ENCODE measurements at places on chromosomes 12 and 14. TPM values are rescaled to one million over a fixed set of nuclear protein-coding genes. Genes with fewer than 3 reads are reported as not detected.

GRCh38 chr14:24323341-24323740 lies 11.5 kb downstream of the ADCY4 start:
- no peak for DNase-seq

DNA sequence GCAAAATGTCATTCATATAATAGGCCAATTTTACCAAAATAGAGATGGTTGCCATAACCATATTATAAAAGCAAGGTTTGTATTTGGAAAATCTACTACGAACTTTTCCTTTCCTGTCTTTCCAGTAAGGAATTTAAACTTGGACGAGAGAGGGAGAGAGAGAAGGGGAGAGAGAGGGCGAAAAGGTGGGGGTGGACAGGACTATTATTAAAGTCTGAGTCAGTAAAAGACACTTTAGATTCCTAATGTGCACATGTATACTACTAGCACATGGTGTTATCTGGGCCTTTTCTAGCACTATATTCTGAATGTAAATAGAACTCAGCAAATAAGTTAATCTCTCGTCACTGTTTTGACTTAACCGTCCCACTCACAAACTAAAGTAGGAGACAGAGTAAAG lies 30.4 kb upstream of the FBLN5 start:
- DNase-seq = no peak

DNA sequence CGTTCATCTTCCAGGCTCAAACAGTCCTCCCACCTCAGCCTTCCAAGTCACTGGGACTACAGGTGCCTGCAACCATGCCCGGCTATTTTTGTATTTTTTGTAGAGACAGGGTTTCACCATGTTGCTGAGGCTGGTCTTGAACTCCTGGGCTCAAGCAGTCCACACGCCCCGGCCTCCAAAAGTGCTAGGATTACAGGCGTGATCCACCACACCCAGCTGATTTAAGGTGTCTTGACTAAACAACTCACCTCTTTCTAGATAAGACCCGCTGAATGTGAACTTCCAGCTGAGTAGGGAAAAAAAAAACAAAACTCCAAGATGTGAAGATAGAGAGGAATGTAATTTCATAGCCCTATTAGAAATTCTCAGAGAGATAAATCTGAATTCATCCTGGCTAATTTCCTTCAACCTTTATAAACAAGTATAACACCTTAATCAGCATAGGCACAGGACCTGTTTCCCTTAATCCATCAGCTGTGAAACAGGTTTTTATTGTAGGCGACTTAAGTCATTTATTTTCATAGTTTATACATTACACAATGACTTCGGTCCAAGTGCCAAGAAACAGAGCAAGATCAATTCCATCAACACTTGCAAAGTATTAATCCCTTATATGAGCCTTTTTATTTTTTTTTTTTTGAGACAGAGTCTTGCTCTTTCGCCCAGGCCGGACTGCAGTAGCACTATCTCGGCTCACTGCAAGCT lies 51.5 kb downstream of the HCAR2 start:
- no peak for DNase-seq

- no peak for DNase-seq
Measured at GRCh38 chr14:48744202-48744601, 842.0 kb downstream of the RPS29 start.

GRCh38 chr14:20262642-20263128 lies 23.6 kb downstream of the OR11H4 start:
- DNase-seq = no peak

GRCh38 chr14:60594062-60594461 lies 55.2 kb downstream of the SIX1 start:
- no peak for DNase-seq

- no peak for DNase-seq
Measured at GRCh38 chr14:82501554-82501953, 967.9 kb upstream of the SEL1L start.

- no peak for DNase-seq
Measured at GRCh38 chr12:74539261-74539660, 1.6 kb downstream of the ATXN7L3B start.

GRCh38 chr14:20470603-20470901 lies 1.3 kb downstream of the PNP start:
- no peak for DNase-seq

DNA sequence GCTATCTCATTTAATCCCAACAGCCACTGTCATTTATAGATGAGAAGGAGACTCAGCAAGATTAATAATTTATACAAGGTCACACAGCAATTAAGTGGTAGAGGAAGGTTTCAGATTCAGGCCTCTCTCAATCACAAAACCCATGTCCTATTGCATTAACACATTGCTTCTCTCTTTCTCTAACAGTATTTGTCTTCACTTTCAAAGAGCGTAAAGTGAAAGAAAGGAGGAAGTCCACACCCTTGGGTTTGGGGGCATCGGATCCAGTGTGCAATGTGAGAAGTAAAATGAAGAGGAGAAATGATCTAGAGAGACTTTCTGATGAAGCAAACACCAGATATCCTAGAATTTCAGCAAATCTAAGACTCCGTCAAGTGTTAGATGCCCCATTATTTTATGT lies 7.0 kb upstream of the VRK1 start:
- DNase-seq = no peak

GRCh38 chr12:120012067-120012621 lies 23.1 kb downstream of the BICDL1 start:
- no peak for DNase-seq

GRCh38 chr14:61147831-61148549 lies 133.1 kb downstream of the TMEM30B start:
- no peak for DNase-seq

GRCh38 chr14:72451054-72451972 lies 442.6 kb downstream of the DPF3 start:
- DNase-seq = no peak

DNA sequence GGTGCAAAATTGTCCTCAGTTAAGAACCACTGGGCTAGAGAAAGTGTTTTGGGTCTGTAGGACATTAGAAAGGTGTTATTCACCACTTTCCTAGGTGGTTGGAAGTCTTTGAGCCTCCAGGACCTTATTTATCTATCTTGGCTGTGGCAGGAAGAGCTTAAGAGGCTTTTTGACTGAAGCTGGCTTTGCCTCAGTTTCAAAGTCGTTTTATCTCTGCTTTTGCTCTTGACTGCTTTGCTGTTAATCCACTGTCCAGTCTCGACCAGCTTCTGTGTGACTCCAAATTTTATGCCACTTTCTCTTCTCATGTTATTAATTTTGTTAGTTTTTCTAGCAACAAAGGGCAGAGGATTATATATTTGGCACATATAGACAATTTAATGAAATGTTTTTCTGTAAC lies 60.3 kb downstream of the PPHLN1 start:
- DNase-seq = no peak

DNA sequence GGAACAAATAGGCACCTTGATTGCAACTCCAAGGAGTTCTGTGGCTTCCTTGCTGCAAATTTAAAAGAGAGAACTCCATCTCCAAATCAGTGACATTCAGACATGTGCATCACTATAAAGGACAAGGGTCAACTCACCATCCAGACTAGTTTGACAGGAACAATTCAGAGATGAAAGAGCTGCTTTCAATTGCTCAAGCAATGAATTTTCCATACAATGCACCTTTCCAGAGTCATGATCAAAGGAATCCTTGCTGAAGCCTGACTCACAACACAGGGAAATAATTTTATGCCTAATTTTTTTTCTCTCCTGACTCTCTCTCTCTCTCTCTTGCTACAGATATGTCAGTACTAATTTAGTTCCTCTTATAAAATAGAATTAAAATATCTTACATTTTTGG lies 380.5 kb upstream of the GARIN6 start:
- no peak for DNase-seq

- no peak for DNase-seq
Measured at GRCh38 chr14:81710232-81710845, 176.7 kb upstream of the SEL1L start.

DNA sequence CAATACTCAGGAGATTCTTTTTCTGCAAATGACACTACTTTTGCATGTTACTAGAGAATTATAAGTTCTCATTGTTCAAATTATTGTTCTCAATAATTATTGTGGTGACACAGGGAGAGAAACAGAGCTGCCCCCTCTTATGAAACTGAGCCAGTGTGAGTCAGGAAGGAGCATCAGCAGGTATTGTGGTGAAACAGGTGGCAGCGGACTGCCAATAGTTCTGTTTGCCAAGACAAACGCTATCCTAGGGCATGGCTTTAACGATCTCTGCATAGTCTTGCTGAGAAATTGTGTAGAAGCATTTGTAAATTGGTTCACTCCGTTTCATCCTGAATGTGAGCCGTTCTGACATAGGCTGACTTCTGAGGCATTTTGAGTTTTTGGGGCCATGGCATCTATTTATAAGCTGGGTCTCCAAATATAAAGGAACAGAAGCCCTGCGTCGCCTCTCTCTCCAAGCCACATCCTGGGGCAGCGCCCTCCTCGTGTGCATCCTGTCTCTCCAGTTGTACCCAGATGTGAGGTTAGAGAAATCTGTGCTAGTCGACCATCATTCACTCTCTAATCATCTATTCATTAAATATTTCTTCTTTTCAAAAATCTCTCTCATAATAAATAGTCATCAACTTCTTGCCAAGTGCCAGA lies 15.8 kb upstream of the PPP4R4 start:
- DNase-seq = no peak

DNA sequence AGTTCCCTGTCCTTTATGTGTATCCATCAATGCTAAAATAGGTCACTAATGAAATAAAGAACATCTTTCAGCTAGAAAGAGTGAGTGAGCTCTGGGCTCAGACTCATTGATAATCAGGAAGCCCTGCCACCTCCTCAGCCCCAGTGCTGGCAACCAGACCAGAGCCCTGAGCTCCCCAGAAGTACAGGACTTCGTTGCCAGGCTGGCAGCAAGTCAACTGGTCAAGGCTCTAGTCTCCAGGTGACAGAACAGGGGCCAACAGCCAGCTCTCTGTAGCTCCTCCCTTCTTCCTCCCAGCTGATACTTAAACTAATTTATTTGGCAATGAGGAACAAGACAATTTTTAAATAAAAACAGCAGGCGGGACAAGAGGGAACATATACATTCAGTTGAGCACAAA lies 145.3 kb downstream of the EGLN3 start:
- no peak for DNase-seq

GRCh38 chr14:96627811-96628775 lies 125.9 kb downstream of the PAPOLA start:
- DNase-seq = peak; percentile 68

DNA sequence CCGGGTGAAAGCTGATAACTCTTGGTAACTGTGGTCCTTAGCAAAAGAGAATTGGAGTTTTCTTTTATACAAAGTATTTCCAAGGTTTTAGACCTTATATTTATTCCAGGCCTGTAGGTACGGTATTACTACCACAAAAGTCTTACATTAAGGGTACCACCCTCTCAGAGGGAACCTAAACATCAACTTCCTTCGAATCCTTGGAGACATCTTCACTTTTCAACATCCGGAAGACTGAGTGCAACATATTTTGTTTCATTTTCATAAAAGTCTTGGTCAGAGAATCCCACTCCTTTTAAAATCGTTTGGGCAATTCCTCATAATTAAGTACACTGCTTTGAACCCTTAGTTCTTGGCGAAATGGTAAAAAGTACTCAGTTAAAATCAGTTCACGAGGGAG lies 1.2 kb downstream of the CNOT2 start:
- no peak for DNase-seq

DNA sequence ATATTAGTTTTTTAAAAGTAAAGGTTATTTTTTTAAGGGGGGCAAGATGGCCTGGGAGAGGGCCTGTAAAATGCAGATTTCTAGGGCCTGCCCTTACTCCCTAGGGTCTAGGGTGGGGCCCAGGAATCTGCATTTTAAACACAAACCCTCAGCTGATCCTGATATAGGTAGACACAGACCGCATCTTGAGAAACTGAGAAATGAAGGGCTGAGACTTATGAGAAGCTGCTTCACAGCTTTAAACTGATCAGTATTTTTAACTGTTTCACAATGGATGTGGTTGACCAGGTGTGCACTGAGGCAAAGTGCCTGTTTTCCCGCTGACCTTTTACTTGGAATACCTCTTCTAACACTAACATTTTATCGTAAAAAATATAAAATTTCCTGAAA lies 84.0 kb downstream of the CCDC88C start:
- DNase-seq = no peak

- DNase-seq = no peak
Measured at GRCh38 chr14:65637780-65638179, 225.2 kb downstream of the FUT8 start.

DNA sequence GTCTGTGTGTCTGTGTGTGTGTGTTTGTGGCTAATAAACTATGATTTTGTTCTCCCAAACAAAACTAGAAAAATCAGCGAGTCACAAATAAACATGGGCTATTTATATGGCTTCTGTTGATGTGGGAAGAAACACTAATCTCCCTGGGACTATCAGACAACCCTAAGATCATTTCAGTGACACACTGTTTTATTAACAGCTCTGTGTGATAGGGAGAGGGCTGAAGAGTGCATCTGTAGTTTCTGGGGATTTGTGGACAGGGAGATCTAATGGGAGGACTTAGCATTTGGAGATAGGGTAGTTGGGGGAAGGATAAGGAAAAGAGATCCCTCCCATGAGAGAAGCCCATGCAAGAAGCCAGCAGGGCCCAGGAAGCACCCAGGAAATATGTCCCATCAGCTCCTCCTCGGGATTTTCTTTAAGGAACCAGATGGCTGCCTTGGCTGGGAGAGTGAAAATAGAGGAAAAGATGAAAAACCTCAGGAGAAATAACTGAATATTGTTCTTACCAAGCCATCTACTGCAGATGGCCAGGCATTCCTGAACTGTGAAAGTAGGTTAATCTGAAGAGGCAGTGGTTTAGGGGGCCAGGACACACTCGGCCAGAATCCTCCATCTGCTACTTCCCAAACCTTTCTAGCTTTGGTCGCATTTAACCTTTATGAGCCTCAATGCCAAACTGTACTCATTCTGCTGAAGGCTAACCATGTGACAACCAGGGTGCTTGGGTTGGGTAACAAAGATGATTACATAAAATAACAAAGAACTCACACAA lies 253.4 kb downstream of the BTG1 start:
- no peak for DNase-seq

DNA sequence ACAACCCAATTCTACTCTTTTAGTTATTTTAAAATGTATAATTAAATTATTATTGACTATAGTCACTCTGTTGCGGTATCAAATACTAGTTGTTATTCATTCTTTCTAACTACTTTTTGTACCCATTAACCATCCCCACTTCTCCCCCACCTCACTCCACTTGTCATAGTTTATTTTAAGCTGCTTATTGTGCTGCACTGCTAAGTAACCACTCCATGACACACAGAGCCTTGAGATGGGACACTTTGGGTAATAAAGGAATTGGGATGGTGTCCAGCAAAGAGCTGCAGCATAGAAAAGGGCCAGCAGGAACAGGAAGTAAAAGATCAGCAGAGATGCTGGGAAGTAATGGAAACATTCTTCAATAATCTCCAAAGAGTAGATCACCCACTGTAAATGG lies 123.0 kb downstream of the RPS29 start:
- no peak for DNase-seq

DNA sequence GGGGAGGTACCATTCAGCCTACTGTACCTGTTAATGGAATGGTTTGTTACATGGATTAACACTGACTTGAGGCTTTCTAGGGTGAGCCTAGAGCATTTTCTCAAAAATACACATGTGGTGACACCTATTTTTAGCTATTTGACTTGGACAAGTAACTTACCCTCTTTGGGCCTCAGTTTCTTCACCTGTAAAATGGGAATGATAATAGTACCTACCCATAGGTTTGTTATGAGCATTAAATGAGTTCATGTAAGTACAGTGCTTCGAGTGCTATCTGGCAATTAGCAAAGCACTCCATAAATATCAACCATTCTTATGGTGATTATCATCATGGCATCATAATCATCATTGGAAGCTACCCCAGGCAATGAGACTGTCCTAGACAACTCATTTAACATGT lies 216.5 kb downstream of the CHST11 start:
- no peak for DNase-seq

The MYL6 gene
- 3,986 TPM for total RNA-seq

The PLBD1 gene
- total RNA-seq = 25.5 TPM

The LRRC10 gene
- not detected for total RNA-seq

The TAS2R10 gene
- total RNA-seq = 1.2 TPM

The LALBA gene
- not detected for total RNA-seq

The CEBPE gene
- total RNA-seq = not detected

The GPRC5D gene
- not detected for total RNA-seq
